ENCODE measurements at places on chromosomes 1 and 21.

DNA sequence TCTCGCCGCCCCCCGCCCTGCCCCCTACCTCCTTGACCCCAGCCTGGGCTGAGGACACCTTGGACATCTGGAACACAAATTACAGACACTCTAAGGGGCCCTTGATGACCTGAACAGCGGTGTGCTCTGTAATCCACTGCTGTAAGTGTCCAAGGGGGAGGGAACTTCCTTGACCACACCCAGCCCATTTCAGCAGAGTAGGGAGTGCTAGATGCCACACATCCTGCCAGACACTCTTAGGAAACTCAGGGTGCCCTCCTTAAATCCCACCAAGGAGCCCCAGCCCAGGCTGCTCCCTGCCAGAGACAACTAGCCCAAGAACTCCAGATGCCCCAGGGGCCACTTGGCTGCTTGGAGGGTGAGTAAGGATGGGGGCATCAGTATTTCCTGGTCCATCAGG is 282.2 kb downstream of the RRAGC start:
- no peak for DNase-seq

DNA sequence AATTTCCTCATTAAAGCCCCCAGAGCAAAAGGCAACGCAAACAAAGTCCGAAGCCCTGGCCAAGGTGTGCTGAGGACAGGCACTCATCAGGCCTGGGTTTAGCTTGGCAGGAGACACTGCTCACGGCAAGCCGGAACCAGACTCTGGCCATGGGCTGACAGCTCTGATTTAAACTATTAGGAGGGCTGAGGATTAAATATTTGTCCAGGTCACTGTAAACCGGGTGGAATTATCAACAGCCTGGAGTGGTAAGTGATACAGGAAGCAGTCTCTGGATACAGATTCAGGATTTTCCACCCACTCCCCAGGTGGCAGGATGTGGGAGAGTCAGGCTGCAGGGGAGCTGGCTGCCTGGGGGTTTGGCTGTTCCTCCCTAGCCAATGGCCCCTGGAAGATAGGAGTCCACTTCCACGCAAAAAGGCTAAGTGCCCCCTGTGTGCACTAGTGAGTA is 42.4 kb downstream of the SLC66A1 start:
- no peak for DNase-seq

DNA sequence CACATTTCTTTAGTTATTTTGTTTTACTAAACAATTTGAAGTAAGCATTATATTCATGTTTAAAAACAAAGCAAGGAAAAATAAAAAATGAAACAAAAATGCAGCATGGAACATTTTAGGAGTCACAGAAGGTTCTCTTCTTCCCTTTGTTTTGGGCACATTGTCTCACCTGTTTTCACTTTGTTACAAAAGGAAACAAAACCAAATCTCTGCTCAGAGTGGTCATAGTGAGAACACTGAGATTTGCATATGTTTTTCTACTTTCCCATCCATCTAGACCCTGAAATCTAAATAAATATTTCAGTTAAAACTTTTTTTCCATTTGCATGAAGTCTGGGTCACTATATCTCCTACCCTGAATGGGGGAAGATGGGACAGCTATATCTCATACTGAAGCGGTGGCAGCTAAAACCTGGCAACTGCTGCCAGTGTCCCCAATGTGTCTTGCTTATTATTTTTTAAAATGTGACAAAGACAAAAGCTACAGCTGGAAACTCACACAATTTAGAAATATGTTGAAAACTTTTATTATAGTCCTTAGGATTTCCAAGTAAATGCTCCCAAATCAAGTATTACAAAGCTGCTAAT is 3.5 kb downstream of the EXOC8 start:
- no peak for DNase-seq

- no peak for DNase-seq
Observed at GRCh38 chr1:9593492-9594465, 5.1 kb downstream of the TMEM201 start.

DNA sequence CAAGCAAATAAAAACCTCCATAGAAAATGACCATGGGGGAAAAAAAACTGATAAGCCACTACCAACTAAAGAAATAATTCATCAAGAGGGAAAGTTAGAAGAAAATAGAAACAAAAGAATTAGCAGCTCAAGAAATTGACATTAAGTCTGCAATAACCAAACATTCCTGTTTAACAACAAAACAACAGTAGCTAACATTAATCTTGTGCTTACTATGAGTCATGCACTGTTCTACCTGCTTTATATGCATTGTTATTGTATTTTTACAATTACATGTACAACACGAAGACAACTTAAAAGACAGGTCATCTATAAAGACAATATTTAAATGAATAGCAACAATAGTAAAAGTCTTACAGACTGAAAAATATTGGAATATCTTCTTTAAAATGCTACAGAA is 34.4 kb upstream of the LRRC7 start:
- DNase-seq = no peak

GRCh38 chr1:6358757-6359201 is 34.8 kb downstream of the ACOT7 start:
- no peak for DNase-seq

- DNase-seq = no peak
Observed at GRCh38 chr1:119549719-119550132, 42.7 kb downstream of the HSD3B1 start.

Measured in stimulated activated CD4-positive, alpha-beta T cell treated with anti-CD3 and anti-CD28 coated beads, Interleukin-1b, Interleukin-23, amount 100 ng/mL, for 1 hour (primary cell).